ENCODE measurements at places on chromosomes 4 and X. TPM values are rescaled to one million over a fixed set of nuclear protein-coding genes. Genes with fewer than 3 reads are reported as not detected.
A peak's percentile ranks its signal among the peaks of the same experiment; 100 is the strongest.

Gene GAGE13
- polyA plus RNA-seq = not detected

Gene SUPT20HL1
- 0.10 TPM for polyA plus RNA-seq

GRCh38 chr4:140754918-140755773 is 1.0 kb downstream of the TBC1D9 start:
- peak; percentile 46 for DNase-seq

GRCh38 chrX:69138512-69138911 is 26.7 kb downstream of the PJA1 start:
- no peak for DNase-seq

DNA sequence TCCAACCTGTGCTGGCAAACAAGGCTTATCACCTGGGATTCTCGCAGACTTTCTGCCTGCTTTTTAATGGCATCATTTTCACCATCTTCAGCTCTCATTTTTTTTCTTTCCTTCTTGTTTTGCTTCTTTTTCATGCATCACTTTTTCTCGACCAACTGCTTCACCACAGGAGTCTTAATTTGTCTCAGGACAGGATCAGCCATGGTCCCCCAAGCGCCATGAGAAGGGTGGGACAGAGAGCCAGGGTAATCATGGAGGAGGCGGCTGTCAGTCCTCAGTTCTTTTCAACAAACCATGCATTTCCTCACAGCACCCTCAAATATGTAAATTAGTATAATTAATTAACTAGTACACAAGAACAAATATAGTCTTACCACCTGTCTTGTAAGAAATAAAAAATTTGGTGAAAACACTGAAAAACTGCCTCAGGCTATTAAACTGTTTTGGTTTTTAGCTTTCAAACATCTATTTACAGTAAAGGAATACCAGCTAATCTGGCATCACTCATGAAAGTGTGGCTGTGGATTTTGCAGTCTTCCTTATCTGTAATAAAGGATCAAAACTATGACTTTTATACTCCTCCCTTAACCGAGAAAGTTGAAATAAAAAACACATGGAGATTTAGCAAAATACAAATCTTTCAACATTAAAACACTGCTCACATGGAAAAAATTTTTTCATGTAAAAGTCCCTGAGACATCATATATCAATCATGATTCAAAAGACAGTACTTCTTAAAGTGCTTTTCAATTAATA is 19.1 kb downstream of the EIF4E start:
- DNase-seq = no peak

Gene FAM9B
- 0.15 TPM for polyA plus RNA-seq

Gene HTRA3
- polyA plus RNA-seq = 15.5 TPM

GRCh38 chr4:8247047-8247930 is 22.3 kb upstream of the HTRA3 start:
- DNase-seq = peak; percentile 44

Gene GUCY1B1
- 13.5 TPM for polyA plus RNA-seq

DNA sequence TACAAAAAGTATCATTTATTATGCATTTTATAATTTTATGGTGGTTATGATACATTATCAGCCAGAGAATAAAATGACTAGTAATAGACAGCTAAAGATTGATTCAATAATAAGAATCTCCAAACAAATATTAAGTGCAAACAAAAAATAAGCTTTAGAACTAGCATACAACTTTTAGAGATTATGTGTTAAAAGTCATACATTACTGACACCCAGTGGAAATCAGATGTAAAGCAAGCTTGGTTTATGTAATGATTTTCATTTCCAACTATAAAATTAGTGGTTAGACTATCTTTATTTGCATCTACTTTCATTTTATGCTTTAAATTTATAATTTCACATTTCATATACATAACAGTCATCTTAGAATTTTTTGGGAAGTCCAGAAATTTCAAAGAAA is 57.7 kb downstream of the IL13RA2 start:
- DNase-seq = no peak

GRCh38 chr4:153249199-153250041 is 45.2 kb downstream of the TRIM2 start:
- DNase-seq = peak; percentile 87

DNA sequence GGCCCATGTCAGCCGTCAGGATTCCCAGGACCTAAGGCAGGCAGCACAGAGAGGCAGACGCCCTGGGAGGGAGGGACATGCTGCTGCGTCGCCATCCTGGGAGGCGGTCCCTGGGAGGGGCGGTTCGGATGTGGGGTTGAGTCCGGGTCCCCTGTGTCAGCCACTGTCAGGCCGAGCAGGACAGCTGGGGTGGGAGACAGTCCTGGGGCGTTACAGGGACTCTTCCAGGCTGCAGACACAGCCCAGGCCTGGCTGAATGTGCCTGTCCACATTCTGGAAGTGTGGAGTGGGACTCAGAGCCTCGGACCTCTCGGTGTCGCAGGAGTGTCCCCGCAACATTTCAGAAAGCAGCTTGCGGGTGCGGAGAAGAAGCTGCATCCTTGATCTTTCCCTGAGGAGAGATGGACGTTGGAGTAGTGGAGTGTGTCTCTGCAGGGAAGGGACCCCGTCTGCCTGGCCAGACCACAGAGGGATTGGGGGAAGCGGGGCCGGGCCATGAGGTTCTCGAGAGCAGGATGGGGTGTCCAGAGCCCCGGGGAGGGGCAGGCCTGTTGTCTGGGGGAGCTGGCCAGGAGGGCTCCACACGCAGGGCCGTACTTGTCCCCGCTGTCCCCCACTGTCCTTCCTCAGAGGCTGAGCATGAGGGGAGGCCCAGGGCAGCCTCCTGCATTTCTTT is 6.1 kb downstream of the AKAP17A start:
- DNase-seq = no peak

DNA sequence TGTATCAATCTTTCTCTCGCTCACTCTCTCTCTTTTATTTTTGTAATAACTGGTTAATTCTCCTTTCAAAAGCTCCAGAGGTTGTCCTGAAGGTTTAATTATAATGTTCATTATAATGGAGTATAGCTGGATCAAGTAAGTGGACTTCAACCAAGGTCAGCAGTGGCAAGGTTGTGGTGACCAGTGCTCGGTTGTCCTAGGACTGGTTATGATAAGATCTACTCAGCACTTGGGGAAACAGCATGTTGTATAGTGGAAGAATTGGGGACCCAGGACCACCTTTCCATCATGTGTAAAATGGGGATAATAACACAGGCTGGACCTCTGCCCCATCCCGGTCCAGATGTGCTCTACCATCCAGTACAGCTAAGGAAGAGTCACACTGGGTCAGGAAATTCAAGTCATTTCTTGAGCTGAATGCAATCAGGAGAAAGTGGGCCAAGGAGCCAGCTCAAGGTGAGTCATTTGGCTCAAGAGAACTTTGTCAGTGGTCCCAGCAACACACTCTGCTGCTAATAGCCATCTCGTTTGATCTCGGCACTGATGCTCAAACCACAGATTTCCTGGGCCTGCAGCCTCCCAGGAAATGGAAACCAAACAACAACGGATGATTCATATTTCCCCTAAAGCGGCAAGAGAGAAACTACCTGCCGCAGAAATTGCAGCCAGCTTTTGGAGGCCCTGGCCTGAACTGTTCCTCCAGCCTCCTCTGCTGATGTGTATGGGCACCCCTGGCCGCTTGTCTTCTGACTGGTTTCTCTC is 123.6 kb upstream of the RBPJ start:
- no peak for DNase-seq

Gene FAM9A
- not detected for polyA plus RNA-seq

DNA sequence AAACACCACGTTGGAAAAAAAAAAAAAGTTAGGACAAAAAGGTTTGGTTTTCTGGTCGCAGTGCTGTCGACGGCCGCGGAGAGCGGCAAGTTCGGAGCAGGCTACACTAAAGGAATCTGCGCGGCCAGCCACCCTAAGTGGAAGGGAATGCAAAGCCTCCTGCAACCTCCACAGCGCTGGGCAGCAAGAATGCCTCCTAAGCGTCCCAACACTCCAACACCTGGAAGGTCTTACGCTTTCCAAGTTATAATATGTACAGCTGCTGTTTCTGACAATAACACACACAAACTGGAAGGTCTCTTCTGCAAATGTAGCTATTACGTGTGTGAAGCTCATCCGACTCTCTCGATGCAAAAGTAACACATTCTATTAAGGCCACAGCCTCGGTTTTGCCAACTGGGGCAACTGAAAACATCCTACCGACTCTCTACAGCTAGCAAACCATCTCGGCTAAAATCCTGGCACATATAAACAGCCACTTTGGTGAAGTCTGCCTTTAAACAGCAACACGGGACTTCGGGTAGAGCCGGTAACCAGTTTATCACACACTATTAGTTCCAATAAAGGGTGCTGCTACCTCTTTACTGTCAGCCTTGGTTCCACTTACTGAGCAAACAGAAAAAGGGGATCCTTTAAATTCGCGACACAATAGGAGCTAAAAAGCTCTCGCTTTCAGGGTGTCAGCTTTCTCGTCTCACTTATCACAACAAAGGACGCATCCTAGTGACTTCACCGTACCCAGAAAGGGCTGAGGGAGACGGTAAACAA is 895 bp downstream of the SMIM14 start:
- DNase-seq = peak; percentile 77

Gene XAGE1B
- polyA plus RNA-seq = not detected

Gene PF4V1
- 0.24 TPM for polyA plus RNA-seq

Gene METTL14
- polyA plus RNA-seq = 43.4 TPM

Gene TXK
- 4.9 TPM for polyA plus RNA-seq

GRCh38 chr4:173318240-173318639 is 15.9 kb downstream of the HMGB2 start:
- no peak for DNase-seq

DNA sequence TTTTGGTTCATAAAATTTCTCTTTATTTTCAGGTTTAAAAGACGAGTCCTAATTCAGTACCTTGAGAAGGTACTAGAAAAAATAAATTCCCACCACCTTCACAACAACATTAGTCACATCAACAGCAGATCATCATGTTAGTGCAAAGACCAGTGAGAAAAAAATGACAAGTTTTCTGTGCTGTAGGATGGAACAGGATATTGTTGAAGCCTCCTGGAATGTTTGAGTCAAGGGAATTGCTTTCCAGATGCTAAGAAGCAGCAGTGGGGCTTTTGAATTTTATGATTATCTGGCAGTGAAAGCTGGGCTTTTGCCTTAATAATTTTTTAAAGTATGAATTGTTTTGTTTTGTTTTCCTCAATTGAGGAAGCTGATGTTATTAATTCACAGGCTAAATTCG is 61.0 kb downstream of the INTS6L start:
- no peak for DNase-seq

DNA sequence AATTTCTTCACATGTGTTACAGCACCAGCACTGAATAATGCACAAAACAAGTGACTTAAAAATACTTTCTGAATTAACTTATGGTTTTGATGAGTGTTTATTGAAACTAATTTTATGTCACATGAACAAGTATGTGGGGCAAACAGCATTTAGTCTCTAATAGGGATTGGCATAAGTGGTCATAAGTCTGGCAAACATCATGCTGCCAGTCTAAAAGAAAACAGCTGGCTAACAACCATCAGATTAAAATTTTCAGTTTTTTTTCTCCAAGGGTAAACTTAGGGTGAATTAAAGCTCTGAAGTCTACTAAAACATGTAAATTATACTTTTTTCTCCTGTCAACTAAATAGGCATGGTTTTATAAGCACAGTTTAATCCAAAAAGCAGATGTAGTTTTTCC is 1014.2 kb downstream of the FAT4 start:
- no peak for DNase-seq

GRCh38 chrX:101430457-101431078 is 22.5 kb downstream of the HNRNPH2 start:
- no peak for DNase-seq

GRCh38 chrX:53195401-53195800 is 29.6 kb downstream of the KDM5C start:
- DNase-seq = no peak

GRCh38 chr4:155891058-155891457 is 12.4 kb upstream of the TDO2 start:
- no peak for DNase-seq

DNA sequence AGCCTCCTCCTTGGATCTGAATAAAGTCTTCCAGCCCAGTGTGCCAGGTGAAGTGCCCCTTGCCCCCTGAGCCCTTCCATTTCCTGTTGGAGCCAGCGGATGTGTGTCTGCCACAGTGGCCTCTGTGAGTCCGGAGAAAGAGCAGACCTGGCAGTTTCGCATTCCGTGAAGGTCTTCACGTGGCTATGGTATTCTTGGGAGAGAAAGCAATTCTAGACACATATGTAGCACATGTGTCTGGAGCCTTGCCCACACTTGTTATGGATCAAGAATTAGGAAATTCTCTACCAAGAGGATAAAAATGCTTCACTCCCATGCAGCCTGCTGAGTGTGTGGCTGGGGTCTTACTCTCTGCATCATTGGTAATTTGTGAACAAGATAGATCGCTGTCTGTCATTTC is 130.9 kb downstream of the REPS2 start:
- DNase-seq = no peak

GRCh38 chr4:89952458-89952857 is 57.8 kb downstream of the MMRN1 start:
- no peak for DNase-seq

DNA sequence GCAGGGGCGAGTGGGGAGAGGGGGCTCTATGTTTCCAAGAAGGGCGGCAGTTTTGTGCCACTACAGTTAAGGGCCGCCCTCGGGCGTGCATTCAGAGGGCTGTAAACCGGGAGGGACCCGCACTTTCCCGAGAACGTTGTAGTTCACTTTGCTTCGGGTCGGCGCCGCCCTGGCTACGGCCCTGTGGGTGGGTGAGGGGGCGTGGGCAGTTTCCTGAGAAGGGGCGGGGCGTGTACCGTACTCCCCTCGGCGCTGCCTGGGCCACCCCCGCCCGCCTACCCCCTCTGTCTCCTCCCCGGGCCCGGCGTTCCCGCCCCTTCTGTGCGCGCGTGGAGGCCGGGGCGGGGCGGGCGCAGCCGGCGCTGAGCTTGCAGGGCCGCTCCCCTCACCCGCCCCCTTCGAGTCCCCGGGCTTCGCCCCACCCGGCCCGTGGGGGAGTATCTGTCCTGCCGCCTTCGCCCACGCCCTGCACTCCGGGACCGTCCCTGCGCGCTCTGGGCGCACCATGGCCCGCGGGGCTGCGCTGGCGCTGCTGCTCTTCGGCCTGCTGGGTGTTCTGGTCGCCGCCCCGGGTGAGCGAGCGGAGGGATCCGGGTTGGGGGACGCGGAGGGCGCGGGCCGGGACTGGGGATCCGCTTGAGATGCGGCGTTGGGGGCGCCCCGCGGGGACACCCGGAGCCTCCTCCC is at the start of gene CD99:
CD99 (plus strand) TSS at position 440 of the 687 bp plus-strand sequence; CDS start at position 506, 66 bp downstream.
- peak; percentile 93 for DNase-seq

Gene RASGEF1B
- 30.6 TPM for polyA plus RNA-seq

GRCh38 chrX:133776072-133776471 is 209.3 kb downstream of the GPC3 start:
- no peak for DNase-seq

GRCh38 chr4:109072595-109072994 is 229.9 kb downstream of the COL25A1 start:
- peak; percentile 46 for DNase-seq

Gene FREM3
- 0.16 TPM for polyA plus RNA-seq

Gene DTHD1
- 0.16 TPM for polyA plus RNA-seq

GRCh38 chr4:163494360-163495241 is at the start of gene TMA16:
Gene TMA16 (plus strand): TSS chr4:163494690. CDS start chr4:163494802, 112 bp downstream.
- DNase-seq = peak; percentile 83

DNA sequence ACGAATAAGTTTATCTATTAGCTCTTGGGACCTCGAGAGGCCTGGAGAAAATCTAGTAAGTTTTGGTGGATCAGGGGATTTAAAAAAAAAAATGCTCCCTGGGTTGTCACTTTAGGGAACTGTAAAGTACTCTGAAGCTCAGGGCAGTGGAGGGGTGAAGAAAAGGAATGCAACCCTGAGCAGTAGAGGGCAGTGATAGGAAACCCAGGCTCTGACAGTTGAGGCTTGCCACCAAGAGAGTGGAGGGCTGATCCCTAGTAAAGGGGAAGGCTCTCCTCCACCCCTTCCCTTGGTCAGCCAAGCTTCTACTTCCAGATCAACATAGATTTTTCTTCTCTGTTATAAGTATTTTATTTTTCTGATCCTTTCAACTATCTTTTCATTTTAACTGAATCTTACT is 73.1 kb downstream of the FBXO8 start:
- no peak for DNase-seq

Gene FAM9C
- 0.12 TPM for polyA plus RNA-seq
